ENCODE measurements at places on chromosomes 12 and 14. TPM values are rescaled to one million over a fixed set of nuclear protein-coding genes. Genes with fewer than 3 reads are reported as not detected.

DNA sequence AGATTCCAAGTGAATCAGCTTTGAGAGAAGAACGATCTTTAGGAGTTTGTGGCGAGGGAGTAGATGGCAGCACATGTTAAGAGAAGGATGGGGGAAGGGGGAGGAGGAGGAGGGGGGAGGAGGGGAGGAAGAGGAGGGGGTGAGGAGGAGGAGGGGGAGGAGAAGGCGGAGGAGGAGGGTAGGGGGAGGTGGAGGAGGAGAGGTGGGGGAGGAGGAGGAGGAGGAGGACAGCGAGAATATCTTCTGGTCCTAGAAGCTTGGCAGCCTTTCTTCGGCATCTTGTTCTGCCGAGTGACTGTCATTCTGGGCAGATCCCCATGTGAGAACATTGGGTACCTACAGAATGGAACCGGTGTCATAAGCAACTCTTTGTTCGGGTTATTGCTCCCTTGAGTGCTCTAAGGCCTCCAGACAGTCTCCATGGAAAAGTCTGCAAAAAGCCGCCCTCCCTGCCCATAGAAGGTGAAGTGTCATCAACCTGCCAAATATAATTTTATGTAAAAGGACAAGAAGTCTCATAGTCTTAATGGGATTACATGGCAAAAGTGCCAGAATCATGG is 6.9 kb downstream of the RFC5 start:
- H3K4me1 ChIP-seq = no peaks in the 10 kb centered on the region
- no peak overlapping the region for H3K4me3 ChIP-seq
- no peaks in the 10 kb centered on the region for H3K27me3 ChIP-seq
- no peak overlapping the region for H3K27ac ChIP-seq

- DNase-seq = no peak
- H3K4me1 ChIP-seq = no peaks in the 10 kb centered on the region
- no peaks in the 10 kb centered on the region for H3K27me3 ChIP-seq
- H3K27ac ChIP-seq = no peak overlapping the region
These were observed 81.8 kb upstream of the FOXN3 start for GRCh38 chr14:89498878-89499277.

FITM1 gene
- 0.46 TPM for total RNA-seq

GRCh38 chr14:91356181-91356763 is 61.3 kb downstream of the CCDC88C start:
- no peaks in the 10 kb centered on the region for H3K27me3 ChIP-seq
- no peaks in the 10 kb centered on the region for H3K36me3 ChIP-seq
- H3K4me3 ChIP-seq = no peak overlapping the region
- H3K27ac ChIP-seq = no peak overlapping the region
- peaks cover 20% of the 10 kb centered on the region for H3K4me1 ChIP-seq

UTP20 gene
- 33.5 TPM for total RNA-seq

INHBE gene
- 0.59 TPM for total RNA-seq

DNA sequence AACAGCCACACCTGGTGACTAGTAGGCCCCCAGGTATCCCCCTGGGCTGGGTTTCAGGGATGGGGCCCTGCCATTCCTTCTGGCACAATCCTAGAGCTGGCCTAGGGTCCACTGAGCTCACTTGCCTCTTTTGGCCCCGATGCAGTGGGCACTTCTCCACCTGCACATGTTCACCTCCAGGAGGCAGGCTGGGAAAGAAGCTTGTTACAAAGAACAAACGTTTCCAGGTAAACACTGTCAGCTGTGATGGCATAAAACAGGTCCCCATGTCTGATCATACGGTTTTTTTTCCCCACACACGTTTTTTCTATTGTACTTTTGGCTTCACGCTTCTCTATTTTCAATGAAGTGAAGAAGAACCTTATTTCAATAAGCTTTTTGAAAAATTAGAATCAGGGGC is 15.8 kb upstream of the HVCN1 start:
- H3K36me3 ChIP-seq = no peaks in the 10 kb centered on the region
- no peak overlapping the region for H3K27ac ChIP-seq
- H3K4me3 ChIP-seq = no peak overlapping the region
- DNase-seq = no peak

DNA sequence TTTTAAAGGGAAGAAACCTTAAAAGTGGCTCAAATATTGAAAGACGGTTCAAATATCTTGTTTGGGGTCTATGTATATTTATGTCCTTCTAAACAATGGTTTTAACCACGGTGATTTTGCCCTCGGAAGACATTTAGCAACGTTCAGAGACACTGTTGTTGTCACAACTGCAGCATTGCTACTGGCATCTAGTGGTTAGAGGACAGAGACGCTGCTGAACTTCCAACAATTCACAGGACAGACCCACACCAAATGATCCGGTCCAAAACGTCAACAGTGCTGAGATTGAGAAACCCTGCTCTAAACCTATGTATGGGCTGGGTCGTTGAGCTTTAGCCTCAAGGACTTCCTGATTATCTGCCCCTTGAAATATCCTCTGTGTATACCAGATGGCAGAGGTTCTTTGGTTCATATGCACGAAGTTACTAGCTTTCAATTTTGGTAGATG is 1.7 kb downstream of the ANGEL1 start:
- no peak overlapping the region for H3K27ac ChIP-seq
- no peak for DNase-seq
- peaks cover 4% of the 10 kb centered on the region for H3K36me3 ChIP-seq
- peak overlapping the region; percentile 69 for H3K4me3 ChIP-seq

GRCh38 chr12:24584032-24584675 is 364.7 kb downstream of the BCAT1 start:
- H3K36me3 ChIP-seq = no peaks in the 10 kb centered on the region
- no peak overlapping the region for H3K4me3 ChIP-seq
- no peaks in the 10 kb centered on the region for H3K4me1 ChIP-seq
- H3K27me3 ChIP-seq = no peaks in the 10 kb centered on the region
- DNase-seq = no peak

GRCh38 chr12:21583587-21583986 is 21.1 kb downstream of the GYS2 start:
- H3K36me3 ChIP-seq = no peaks in the 10 kb centered on the region
- no peak overlapping the region for H3K4me3 ChIP-seq
- no peak overlapping the region for H3K27ac ChIP-seq
- no peaks in the 10 kb centered on the region for H3K27me3 ChIP-seq
- DNase-seq = no peak
- H3K4me1 ChIP-seq = no peaks in the 10 kb centered on the region

DNA sequence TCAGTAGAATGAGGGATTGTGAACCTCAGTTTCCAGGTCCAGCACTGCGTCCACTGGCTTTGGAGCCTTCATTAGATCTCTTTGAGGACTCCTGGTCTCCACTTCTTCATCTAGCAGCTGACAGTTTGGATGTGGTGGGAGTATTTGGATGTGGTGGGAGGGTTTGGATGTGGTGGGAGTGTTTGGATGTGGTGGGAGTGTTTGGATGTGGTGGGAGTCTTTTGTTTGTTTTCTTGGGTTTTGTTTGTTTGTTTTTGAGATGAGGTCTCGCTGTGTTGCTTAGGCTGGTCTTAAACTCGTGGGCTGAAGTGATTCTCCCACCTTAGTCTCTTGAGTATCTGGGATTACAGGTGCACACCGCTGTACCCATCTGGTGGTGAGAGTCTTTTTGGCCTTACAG is 64.7 kb downstream of the IFT43 start:
- no peaks in the 10 kb centered on the region for H3K36me3 ChIP-seq
- no peak overlapping the region for H3K27ac ChIP-seq
- no peaks in the 10 kb centered on the region for H3K4me1 ChIP-seq
- H3K4me3 ChIP-seq = no peak overlapping the region

DNA sequence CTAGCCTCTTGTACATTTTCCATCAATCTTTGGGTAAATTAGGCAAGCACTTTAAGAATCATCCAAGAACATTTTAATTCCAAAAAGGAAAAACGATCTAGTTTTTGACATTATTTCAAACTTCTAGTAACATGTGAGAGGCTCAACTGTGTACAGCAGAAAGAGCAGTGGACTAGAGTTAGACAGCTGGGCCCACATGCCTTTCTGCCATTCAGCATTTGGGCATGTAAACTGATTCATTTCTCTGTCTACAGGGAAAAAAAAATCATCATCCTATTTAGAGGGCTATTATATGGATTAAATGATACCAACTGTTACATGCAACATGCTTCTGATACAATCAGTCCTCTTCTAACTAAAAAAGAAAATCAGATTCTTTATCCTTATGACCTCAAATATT is 17.7 kb downstream of the ATP2B1 start:
- no peak overlapping the region for H3K4me3 ChIP-seq
- peaks cover 11% of the 10 kb centered on the region for H3K4me1 ChIP-seq
- DNase-seq = no peak
- H3K27ac ChIP-seq = no peak overlapping the region
- H3K36me3 ChIP-seq = no peaks in the 10 kb centered on the region
- H3K27me3 ChIP-seq = no peaks in the 10 kb centered on the region

DNA sequence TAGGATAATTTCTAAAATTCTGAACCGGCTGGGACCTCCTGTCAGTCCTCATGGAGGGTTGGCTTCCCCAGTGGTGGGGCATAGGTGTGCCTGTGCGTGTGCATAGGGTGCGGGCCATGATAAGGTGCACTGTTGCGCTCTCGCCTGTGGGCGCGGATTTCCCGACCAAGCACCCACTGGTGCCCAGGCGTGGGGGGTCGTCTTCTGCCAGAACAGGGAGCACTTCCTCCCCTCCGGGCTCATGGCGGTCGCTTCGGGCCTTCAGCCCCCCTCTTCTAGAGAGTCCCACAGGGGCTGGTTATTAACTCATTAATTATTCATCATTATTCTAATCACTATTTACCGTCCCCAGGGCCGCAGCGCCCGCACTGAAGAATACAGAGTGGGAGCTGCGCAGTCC is 2.8 kb downstream of the C1QL4 start:
- no peak for DNase-seq
- H3K4me3 ChIP-seq = no peak overlapping the region
- H3K27ac ChIP-seq = no peak overlapping the region
- no peaks in the 10 kb centered on the region for H3K36me3 ChIP-seq

DNA sequence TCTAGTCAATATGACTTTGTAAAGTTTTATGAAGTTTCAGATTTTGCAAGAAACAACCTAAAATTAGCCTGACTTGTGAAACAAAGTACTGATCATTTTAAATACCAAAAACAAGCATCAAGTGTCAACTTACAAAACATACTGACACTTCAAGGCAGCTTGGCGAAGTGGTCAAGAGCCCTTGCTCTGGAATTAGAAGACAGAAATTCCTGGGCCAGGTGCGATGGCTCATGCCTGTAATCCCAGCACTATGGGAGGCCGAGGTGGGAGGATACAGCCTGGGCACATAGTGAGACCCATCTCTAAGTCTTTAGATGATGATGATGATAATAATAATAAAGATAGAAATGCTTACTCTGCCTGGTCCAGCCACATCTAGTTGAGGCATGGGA is 45.4 kb upstream of the NR2C1 start:
- no peaks in the 10 kb centered on the region for H3K36me3 ChIP-seq
- no peaks in the 10 kb centered on the region for H3K27me3 ChIP-seq
- DNase-seq = no peak
- H3K4me1 ChIP-seq = peaks cover 20% of the 10 kb centered on the region

All from Panc1 (cell line).